ENCODE measurements at places on chromosomes 3 and 15.

DNA sequence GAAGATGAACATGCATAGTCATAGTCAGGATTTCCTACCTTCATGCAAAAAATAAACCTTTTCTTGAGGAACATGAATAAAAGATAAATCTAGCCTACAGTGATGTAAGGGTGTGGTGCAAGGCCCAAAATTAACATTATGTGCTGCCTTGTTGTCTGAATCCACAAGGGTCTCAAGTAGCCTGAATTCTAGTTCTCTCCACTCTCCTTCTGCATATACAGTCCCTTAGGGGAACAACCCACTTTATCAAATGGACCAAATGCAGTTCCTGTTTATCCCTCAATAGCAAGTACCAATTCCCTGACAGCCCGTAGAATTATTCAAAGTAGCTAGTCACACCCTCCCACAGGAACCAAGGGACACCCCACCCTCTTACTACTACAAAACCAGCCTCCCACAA lies 284.0 kb downstream of the ZIC4 start:
- no peak for DNase-seq

GRCh38 chr15:42955518-42955917 lies 34.9 kb upstream of the TTBK2 start:
- DNase-seq: no peak

DNA sequence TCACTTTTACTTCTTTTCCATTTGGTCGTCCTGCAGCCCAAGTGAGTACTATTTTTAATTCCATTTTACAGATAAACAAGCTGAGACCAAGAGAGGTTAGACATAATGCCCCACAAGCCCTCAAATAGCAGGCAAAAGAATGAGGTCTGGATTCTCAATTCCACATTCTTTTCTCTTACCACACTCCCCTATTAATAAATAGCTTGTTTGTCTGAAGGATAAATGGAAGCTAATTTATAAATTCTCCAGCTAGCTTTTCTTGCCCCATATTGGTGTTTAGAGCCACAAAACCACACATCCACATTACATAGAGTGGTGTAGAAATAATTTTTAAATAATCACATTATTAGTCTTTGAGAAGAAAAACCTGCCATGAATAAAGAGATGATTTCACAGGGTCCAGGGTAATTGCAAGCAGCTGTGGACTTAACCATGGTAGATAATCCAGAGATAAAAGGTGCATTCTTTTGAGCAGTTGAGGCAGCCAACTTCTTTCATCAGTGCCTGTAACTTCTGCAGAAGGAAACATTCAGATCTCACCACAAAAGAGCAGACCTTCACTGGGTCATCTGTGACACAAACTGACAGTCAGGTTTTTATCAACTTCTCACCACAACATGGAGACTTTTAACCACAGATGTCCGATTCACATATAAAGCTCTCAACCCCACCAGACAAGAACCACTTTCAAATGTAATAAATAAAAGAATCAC lies 313.4 kb upstream of the STT3B start:
- DNase-seq: no peak

DNA sequence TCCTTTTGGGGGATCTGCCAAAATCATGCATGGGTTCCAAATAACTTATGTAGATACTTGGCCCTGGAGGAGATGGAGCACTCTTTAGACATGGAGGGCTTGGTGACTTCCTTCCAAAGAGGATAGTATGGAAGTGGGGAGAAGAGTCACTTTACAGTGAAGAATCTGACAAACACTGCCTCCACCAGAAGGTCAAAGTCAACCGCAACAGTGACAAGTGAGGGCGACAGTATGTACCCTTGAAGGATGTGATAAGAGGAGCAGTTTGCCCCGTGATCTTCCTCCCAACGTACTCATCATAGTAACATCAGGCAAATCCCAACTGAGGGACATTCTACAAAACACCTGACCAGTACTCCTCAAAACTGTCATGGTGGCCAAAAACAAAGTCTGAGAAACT lies 62.0 kb downstream of the LMCD1 start:
- DNase-seq: no peak

GRCh38 chr3:62521464-62522105 lies 148.2 kb upstream of the FEZF2 start:
- no peak for DNase-seq

- DNase-seq: no peak
Observed at GRCh38 chr3:4741106-4741403, 238.2 kb upstream of the BHLHE40 start.

- DNase-seq: no peak
Observed at GRCh38 chr15:62394079-62394478, 229.0 kb upstream of the C2CD4B start.

DNA sequence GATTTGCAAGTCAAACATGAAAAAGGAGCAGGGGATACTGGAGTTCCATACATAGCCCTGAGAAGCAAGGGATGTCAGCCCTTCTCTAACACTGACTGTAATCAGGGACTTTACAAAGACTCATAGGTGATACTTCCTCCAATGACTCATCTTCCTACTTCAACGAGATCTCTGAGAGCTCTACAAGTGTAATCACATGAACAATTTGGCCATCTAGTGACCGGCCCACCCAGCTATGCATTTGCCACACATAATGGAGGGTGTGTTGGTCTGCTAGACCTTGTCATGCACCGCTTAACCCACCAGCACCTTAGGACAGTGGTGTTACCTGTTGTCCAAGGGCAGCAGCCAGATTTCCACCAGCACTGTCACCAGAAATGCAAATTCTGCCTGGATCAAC lies 75.3 kb downstream of the NCEH1 start:
- no peak for DNase-seq

GRCh38 chr3:168858327-168858726 lies 762.6 kb upstream of the GOLIM4 start:
- DNase-seq: no peak

GRCh38 chr3:135641761-135642160 lies 323.8 kb upstream of the PPP2R3A start:
- no peak for DNase-seq

- DNase-seq: no peak
Observed at GRCh38 chr15:59399465-59400102, 26.9 kb upstream of the MYO1E start.

GRCh38 chr3:157938154-157938779 lies 168.0 kb downstream of the SHOX2 start:
- no peak for DNase-seq

GRCh38 chr3:197720694-197721093 lies 16.0 kb downstream of the RUBCN start:
- DNase-seq: no peak

GRCh38 chr3:113140876-113141275 lies 70.5 kb upstream of the BOC start:
- no peak for DNase-seq

DNA sequence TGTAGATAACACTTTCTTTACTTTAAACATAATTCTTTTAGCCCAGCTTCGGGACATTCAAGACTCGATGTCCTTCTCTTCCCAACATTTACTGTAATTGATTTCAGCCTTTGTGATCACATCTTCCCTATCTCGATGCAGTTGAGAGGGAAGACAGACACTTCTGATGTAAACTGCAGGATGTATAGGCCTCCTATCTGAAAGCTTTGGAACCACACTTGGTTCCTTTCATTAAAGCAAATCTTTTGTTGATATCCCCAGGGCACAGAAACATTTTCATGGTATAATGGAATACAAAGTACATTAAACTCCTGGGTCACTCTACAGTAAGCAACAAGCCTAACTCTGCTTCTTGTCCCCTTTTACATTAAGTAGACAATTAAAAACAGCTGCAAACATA lies 6.4 kb downstream of the GRM7 start:
- DNase-seq: no peak

DNA sequence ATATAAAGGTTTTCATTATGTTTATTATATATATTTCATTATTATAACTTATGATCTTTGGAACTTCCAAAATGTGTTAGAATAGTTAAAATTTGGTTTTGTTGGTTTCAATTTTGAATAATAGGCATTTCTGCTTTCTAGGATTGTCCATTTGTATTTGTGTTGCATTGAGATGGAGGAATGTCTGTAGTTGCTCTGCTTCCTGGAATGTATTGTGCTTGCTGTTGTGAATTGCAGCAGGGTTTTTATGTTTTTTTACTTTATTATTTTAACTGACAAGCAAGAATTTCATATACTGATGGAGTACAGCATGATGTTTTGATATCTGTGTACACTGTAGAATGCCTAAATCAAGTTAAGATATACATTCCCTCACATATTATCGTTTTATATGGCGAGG lies 247.4 kb downstream of the XXYLT1 start:
- no peak for DNase-seq

DNA sequence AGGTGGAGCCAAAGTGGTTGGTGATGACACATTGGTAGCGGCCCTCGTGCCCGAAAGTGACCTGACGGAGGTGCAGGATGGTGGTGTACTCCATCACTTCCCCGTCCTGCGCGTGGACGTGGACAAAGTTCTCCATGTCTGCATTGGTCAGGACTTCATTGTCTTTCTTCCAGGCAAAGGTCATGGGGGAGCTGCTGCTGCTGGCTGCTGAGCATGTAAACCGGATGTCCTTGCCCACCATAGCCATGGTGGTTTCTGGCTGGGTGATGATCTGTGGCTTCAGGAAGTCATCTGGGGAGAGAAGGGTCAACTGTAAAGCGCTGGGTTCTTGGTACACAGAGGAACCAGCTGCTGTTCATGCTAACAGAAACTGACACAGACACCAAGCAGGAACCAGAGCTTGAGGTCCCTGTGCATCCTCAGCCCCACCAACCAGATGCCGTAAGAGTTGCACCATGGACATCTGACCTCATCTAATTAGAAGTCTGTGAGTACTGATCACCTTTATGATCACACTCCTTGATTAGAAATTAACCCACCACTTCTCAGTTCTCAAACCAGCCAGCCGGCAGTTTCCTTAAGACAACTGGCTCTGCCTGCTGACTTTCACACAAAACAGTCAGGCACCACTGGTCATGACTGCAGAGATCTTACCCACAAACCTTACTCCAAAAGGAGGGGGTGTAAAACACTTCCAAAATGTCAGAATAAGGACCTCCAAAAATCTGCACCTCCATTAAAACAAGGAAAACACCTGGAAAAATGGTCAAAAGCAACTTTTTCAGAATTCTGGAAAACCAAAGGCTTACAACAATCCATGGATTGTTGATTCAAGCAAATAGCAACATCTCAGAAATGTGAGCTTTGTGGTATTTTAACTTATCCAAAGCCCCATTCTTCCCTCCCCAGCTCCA lies 114.6 kb downstream of the LRIG1 start:
- peak; percentile 37 for DNase-seq

DNA sequence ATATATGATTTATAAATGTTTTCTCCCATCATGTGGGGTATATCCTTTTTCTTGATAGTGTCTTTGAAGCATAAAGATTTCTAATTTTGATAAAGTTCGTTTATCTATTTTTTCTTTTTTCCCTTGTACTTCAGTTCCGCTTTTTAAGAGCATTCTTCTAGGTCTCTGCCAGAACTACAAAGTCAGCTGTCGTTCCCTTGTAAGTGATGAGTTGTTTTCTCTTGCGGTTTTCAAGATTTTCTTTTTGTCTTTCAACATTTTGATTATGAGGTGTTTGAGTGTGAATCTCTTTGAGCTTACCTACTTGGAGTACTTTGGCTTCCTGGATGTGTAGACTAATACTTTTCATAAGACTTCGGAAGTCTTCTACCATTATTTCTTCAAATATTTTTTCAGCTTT lies 9.3 kb upstream of the PRICKLE2 start:
- DNase-seq: no peak

- DNase-seq: no peak
Observed at GRCh38 chr15:43913941-43914340, 87.1 kb downstream of the WDR76 start.

DNA sequence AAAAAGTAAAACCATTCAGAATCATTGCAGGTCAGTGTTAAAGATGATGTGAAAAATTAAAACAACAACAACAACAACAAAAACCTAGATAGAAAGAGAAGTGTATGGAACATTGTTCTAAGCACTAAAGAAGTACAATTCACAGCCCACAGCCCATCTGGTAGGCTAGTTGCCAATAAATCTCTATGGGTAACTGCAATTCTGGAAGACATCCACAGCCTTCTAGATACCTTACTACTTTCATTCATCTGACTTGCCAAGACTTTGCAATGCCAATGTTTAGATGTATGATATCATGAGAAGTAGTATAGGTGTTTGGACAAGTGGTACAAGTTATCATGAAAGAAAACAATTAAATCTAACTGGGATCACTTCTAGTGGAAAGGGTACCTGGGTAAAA lies 198.6 kb downstream of the VGLL3 start:
- no peak for DNase-seq

DNA sequence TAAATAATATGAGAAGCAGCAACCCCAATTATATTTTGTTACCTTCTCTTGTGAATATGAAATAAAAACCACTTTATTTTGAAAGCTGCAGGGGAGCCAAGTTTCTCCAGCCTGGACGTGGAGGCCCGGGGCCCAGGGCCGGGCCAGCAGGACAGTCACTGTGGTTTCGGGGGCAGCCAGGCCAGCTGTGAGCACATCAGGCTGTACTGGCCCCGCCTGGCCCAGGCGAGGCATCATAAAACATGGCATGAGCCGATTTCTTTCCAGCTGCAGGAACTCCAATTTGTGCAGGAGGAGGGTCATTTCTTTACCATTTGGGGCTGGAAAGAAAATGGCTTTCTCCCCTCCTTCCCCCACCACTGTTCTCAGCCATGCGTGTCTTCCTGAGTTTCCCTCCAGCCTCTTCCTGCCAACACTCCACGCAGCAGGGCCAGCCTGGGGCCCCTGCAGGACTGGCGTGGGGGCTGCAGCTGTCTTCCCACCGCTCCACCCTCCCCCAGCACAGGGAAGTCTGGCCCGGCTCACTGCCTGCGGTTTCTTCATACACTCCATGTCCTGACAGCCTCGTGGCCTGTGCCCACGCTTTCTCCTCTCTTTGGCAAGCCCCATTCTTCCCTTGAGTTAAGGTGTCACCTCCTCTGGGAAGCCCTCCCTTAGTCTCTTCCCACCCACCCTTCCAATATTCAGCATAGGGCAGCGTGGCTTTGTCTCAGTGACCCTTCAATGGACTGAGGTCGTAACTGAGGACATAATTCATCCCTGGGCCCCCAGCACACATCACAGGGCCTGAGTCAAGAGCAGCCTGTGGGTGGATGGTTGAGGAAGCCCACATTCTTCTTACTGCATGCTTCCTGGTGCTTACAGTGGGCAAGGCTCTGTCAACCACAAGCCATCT lies 135.8 kb downstream of the CHSY1 start:
- peak; percentile 58 for DNase-seq

DNA sequence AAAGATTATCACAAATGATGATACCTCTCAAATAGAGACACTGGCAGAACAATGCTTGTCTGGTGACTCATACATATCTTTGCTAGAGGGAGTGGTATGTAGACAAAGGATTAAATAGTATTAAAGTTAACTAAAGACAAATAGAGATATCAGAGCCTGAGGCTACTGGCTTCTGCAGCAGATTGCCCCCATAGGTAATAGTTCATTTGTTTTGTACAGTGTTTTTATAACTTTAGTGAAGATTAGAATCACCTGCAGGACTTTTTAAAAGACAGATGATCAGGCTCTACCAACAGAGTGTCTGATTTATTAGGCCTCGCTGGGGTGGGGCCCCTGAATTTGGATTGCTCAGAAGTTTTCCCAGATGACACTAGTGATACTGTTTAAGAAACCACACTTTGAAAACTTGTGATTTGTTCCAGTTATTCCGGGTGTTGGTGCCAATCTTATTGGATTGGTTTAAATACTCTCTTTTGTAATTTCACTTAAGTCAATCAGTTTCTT lies 96.4 kb downstream of the NAALADL2 start:
- DNase-seq: peak; percentile 63

- no peak for DNase-seq
Observed at GRCh38 chr3:67198374-67198773, 200.3 kb downstream of the KBTBD8 start.

GRCh38 chr3:197407526-197407925 lies 109.1 kb upstream of the DLG1 start:
- no peak for DNase-seq

- DNase-seq: no peak
Observed at GRCh38 chr3:136685882-136686281, 66.3 kb downstream of the STAG1 start.
